Bone marrow (tissue), 2 donors: ENCODE measurements at places on chromosomes 4 and X.

- DNase-seq: no peak
Observed at GRCh38 chr4:76780781-76781697, 116.9 kb downstream of the SOWAHB start.

GRCh38 chr4:102871772-102872171 is 3.0 kb downstream of the CISD2 start:
- no peak for DNase-seq

DNA sequence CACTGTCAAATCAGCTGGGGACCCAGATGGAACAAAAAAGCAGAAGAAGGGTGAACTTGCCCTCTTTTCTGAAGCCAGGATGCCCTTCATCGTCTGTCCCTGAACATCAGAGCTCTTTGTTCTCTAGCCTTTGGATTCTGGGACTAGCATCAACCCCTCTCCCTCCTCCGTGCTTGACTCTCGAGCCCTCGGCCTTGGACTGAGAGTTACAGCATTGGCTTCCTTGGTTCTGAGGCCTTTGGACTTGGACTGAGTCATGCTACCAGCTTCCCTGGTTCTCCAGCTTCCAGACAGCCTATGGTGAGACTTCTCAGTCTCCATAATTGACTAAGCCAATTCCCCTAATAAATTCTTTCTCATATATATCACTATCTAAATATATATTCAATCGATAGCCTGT is 38.4 kb downstream of the WDFY3 start:
- no peak for DNase-seq

- DNase-seq: no peak
Observed at GRCh38 chrX:24341795-24342194, 18.6 kb upstream of the SUPT20HL1 start.

DNA sequence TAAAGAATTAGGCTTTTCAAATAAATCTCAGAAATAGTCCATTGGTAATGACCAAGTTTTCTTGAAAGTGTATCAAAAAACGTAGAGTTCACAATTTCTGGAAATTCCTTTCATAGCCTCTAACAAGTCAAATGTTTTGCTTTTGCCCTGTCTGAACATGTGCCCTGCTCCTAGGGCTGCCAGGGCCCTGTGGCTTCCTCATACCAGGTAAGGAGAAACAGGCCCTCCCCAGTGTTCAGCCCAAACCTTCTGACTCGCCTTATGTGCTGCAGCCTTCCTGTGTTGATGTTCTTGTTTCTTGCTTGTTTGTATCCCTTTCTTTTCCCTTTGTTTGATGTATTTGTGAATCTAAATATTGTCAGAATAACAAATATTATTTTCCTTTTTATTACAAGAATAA is 146.1 kb upstream of the PACRGL start:
- no peak for DNase-seq

- no peak for DNase-seq
Observed at GRCh38 chr4:106422766-106423165, 54.2 kb upstream of the GIMD1 start.

GRCh38 chrX:63661676-63662075 is 123.3 kb downstream of the ARHGEF9 start:
- DNase-seq: no peak

DNA sequence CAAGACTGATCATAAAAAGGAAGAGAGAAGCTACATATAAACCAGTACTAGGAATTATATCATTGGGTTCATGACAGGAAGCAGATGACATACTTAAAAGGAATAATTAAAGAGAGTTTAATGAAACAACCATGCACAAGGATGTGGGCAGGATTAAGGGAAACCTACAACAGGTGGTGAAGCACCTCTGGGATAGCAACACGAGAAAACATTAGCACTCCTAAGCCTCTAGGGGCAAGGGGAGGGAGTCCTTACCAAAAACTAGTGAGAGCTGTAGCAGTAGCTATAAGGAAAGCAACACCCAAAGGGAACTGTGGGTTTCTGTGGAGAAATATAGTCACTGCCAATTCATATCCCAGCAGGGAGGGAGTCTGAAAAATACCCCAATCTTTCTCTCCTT is 7.2 kb upstream of the THOC2 start:
- DNase-seq: no peak

- DNase-seq: no peak
Observed at GRCh38 chrX:39137363-39137954, 336.2 kb downstream of the MID1IP1 start.

DNA sequence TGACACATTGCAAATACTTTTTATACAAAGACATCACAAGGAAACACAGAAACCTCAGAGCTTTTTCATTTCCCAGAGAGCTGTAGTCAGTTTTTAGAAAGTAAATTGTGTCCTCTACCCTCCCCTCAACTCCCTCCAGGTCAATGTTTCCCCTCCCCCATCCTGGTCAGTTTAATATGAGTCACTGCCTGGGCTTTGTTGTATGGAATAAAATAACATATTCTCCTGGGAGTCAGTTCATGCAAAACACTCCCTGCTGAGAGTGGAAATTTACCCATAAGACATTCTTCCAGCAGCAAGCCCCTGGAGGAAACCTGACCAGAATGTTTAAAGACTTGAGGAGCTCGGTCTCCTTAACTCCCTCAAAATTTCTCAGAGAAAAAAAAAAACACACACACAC is 270.1 kb upstream of the LDB2 start:
- DNase-seq: no peak

DNA sequence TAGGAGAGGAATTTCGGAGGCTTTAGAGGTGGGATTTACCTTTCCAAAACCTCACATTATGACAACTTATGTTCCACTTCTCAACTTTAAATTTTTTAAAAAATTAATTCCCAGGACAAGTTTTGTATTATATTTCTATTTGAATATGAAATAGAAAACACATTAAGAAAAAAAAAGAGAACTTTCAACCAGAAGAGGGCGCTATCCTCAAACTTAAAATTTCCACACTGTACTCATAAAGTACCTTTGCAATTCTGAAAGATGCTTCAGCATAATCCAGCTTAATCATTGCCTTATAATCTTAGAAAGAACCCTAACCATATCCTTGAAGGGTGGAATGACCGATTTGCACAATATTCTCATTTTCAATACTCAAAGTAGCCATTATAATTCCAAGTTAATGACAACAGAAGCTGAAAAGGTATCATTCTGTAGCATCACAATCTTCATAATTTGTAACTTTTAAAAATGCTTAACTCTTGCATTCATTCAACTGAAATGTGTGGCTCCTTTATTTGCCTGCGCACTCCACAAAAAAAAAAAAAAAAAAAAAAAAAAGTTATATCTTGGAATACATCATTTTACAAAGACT is 158.0 kb downstream of the KCNIP4 start:
- DNase-seq: no peak

- no peak for DNase-seq
Observed at GRCh38 chr4:79540143-79540542, 132.1 kb upstream of the GK2 start.

- no peak for DNase-seq
Observed at GRCh38 chr4:186285147-186285546, 19.2 kb downstream of the F11 start.
